Heart right ventricle (tissue), 16 donors: ENCODE measurements at places on chromosomes 16 and 17. TPM values are rescaled to one million over a fixed set of nuclear protein-coding genes. Genes with fewer than 3 reads are reported as not detected.

GRCh38 chr16:81511371-81511770, 66.8 kb downstream of the CMIP start:
- DNase-seq = no peak

DNA sequence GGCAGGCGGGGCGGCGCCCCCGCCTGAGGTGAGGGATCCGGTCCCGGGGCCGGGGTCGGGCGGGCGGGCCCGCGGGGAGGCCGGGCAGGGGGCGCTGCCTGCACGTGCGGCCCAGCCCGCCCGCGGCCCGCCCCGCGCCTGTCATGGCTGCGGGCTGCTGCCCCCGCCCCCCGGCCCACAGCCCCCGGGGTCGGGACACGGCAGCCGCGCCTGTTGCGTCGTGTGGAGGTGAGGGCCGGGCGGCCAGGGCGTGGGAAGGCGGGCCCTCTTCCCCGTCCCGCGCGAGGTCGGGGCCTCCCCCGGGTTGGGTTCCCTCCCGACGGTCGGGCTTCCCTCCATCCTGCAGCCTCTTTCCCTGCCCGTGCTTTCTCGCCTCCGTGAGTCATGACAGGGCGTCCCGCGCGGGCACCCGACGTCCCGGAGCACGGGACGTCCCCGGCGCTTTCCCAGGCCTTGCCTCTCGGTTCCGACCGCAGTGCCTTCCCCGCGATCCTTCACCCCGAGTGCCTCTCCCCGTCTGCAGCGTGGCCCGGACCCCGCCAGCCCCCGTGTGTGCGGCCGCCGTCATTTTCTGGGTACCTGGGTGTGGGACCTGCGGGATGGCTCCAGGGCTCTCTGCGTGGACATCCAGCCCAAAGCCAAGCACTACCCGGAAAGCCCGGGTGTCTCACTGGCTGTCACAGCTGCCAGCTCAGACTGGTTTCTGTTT, 76.7 kb downstream of the CHD9 start:
- peak; percentile 53 for DNase-seq

KLHL36 gene
- 54.7 TPM for total RNA-seq

SLC47A1 gene
- 20.3 TPM for total RNA-seq

OR1D2 gene
- total RNA-seq = not detected

DNA sequence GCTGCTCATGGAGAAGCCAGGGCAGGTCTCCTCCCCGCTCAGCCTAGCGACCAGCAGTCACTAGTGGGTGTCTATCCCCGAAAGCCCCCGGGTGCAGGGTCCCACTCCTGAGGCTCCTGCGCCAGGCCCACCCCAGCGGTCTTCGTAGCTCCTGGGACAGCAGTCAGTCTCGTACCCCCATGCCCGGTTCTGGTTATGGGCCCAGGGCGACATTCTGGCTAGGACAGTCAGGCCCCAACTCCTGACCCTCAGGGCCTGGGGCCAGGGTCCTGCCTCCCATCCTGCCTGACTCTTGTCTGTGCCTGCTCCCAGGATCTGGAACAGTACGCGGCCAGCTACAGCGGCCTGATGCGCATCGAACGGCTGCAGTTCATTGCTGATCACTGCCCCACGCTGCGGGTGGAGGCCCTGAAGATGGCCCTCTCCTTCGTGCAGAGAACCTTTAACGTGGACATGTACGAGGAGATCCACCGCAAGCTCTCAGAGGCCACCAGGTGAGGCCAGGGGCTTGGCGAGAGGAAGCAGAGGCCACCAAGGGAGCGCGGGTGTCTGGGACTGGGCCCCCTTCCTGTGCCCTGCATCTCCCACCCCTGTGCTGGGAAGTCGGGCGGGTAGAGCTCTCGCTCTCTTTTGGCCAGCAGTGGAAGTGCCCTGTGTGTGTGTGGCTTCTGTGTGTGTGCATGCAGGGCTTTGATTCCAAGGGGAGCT, 2.0 kb downstream of the GPS1 start:
- no peak for DNase-seq

DNA sequence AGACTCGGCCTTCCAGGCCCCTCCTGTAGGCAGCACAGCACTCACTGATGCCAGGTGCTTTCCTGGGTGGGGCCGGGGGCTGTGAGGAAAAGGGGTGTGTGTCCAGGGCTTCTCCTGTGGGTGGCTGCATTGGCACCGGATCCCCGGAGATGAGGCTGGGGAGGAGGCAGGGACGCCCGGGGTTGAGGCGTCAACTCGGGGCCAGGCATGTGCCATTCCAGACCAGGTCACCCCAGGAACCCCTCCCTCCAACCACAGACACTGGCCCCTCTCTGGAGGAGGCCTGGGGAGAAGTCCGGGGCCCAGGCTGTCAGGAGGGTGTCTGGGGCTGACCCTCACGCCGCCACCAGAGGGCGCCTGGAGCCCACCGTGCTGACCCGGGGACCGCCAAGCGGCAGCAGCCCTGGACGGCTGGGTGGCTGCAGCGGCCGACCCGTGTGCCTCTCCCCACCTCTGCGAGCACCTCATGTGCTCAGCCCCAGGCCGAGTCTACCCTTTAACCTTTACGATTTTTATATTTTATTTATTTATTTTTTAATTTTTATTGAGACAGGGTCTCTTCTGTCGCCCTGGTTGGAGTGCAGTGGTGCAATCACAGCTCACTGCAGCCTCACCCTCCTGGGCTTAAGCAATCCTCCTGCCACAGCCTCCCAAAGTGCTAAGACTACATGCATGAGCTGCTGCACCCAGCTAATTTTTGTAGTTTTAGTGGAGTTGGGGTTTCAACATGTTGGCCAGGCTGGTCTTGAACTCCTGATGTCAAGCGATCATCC, 3.2 kb upstream of the METRN start:
- DNase-seq = peak; percentile 88

DNA sequence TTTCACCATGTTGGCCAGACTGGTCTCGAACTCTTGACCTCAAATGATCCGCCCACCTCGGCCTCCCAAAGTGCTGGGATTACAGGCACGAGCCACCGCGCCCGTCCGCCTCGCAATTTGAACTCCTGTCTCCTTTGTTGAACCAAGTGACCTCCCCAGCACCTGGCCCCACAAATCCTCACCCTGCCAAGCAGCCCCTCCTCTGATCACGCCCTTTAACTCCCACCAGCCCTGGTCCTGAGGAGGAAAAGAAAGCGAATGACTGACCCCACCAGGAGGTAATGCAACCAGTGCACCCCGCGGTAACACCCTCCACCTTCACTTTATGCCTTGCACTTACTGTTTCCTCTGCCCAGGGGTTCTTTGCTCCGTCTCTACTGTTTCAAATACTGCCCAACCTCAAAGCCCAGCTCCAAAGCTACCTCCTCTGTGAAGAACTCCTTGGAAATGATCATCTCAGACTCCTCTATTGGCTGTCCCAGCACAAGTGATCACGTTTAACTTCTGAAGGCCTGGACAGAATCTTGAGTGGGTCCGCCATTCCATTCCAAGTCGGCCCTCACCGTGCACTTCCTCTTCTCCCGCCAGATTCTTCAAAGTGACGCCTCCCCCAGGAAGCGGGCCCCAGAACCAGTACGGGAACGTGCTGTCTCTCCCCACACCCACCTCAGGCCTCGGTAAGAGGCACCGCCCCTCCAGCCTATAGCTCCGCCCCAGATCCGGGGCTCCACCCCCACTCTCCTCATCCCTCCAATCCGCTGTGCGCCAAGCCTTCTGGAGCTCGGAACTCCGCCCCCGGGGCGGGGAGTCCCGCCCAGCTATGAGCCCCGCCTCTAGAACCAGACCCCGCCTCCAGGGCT, 4.4 kb downstream of the CD19 start:
- peak; percentile 65 for DNase-seq

DNA sequence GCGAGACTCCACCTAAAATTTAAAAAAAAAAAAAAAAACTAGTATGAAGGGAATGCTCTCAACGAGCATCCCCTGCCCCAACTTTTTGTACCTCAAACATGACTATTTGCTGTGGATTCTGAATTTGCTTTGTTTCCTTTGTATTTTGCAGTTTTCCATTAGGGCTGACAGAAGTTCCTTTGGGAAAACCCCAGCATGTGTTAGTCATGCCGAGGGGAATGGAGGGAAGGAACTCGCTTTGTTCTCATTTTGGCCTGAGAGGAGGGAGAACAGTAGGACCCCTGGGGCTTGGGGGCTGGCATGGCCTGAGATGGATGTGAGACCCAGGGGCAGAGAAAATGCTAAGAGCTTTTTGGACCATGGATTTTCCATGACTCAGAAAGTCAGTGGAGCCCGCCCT, 20.5 kb downstream of the KRT9 start:
- no peak for DNase-seq

DNA sequence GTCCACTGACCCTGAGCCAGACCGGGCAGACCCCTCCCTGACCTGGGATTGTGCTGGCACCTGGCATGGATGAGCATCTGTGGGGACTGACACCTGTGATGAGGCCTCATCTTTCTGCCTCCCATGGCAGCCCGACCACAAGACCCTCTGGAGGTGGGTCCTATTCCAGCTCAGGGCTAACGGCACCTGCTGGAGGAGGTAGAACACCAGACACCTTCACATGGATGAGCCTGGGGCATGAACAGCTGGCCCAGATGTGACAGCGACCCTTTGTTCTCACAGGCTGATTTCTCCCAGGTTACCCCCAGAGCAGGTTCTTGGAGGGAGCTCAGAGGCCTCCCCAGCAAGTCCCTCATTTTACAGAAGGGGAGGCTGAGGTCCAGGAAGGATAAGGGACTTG, 46.4 kb upstream of the PIK3R6 start:
- no peak for DNase-seq

DNA sequence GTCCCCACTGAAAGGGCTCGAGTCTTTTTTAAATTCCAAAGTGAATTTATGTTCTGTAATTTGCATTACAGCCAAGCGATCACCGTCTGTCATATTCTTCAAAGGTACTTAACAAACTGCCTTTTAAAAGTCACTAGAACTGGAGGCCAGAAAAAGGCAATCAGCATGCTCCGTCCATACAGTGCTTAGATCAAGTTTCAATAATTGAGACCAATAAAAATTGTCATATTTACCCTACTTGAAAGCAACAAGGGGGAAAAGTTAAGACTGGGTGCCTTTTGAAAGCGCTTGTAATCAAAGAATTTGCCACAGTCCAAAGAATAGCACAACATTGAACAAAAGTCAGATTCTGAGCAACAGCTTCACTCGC, 9.0 kb upstream of the ZFHX3 start:
- DNase-seq = no peak

HBA1 gene
- total RNA-seq = 393 TPM

DNA sequence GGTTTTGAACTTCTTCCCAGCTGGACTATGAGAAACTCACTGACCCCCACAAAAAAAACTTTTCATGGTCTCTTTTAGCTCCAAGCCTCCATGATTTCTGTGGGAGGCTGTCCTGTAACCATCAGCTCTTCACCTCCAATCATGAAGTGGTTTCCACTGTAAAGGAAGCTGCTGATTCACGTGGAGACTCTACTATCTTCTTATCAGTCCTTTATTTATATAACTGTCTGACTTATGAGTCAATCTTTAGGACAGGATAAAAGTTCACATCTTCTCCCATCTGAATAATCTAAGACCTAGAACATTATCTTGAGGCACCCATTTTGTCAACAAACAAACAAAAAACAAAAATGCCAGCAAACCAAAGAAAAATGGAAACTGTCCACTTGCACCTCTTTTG, 409.9 kb downstream of the SLC39A11 start:
- no peak for DNase-seq

- DNase-seq = no peak
Observed at GRCh38 chr16:89845417-89845816, 17.1 kb downstream of the SPIRE2 start.

- DNase-seq = no peak
Observed at GRCh38 chr16:57621521-57622271, 6.7 kb upstream of the ADGRG1 start.

DNA sequence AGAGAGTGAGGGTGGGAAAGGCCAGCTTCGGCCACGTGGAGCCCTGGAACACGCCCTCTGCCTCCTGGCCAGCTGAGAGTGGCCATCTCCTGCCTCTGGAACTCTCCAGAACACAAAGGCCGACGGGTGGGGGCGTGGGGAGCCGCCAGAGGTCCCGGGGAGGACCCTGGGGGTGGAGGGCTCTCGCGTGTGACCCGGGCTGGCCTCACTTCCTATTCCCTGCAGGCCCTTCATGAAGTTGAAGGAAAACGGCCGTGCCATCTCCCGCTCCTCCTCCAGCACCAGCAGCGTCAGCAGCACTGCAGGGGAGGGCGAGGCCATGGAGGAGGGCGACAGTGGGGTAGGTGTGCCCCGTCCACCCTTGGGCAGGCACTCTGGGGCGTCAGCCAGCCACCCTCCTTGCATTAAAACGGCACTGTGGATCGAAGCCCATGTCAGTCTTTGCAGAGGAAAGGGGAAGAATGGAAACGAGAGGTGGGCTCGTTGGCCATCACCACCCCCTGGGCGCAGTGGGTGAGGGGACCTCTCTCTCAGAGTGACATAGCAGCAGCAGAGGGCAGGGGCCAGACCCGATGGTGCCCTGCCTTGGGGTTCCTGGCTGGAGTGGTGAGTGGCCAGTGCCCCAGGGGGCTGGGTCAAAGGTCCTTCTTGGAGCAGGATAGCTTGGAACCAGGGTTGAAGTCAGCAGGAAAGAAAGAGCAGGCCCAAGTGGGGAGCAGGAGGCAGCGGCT, 37.1 kb downstream of the OR1D5 start:
- no peak for DNase-seq

RAD51D gene
- 5.9 TPM for total RNA-seq

DNA sequence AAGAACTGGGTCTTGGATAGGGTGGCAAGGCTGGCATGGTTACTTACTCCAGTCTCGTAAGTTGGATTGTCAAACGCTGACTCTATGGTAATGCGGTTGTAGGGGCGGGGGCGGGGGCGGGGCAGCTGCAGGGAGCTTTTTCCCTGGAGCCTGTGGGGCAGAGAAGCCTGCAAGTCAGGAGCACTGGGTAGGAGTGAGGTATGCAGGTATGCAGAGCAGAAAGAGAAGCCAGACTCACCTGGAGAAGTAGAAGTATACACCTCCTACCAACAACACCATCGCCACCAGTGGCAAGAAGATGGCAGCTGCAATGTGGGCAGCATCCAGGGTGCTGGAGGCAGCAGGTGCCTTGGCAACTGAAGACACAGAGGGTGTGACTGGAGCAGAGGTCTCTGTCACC, 4.8 kb upstream of the PHF12 start:
- no peak for DNase-seq

GRCh38 chr16:55273959-55274358, 50.0 kb upstream of the IRX6 start:
- no peak for DNase-seq

GRCh38 chr17:9001559-9001958, 19.8 kb upstream of the NTN1 start:
- DNase-seq = no peak

TMEM238L gene
- not detected for total RNA-seq

- DNase-seq = no peak
Observed at GRCh38 chr16:22945361-22945760, 131.4 kb downstream of the HS3ST2 start.

- DNase-seq = peak; percentile 45
Observed at GRCh38 chr17:79691931-79692330, 38.8 kb upstream of the ENPP7 start.

DNA sequence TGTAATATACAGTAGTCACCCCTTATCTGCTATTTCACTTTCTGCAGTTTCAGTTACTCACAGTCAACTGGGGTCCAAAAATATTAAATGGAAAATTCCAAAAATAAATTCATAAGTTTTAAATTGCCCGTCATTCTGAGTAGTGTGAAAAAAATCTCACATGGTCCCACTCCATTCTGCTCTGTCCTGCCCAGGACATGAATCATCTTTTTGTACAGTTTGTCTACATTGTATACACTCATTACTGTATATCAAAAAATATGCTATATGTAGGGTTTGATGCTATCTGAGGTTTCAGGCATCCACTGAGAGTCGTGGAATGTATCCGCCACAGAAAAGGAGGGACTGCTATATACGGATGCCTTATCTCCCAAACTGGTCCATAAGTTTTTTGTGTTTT, 16.0 kb upstream of the APPBP2 start:
- no peak for DNase-seq
